Aorta (tissue), 5 donors: ENCODE measurements at places on chromosomes 12 and 14. TPM values are rescaled to one million over a fixed set of nuclear protein-coding genes. Genes with fewer than 3 reads are reported as not detected.

- no peak overlapping the region for H3K4me3 ChIP-seq
- no peaks in the 10 kb centered on the region for H3K36me3 ChIP-seq
- H3K4me1 ChIP-seq = no peaks in the 10 kb centered on the region
- H3K27me3 ChIP-seq = no peaks in the 10 kb centered on the region
- no peak for DNase-seq
Observed at GRCh38 chr14:52227619-52228222, 39.8 kb upstream of the PTGDR start.

- no peak overlapping the region for H3K4me3 ChIP-seq
- H3K36me3 ChIP-seq = no peaks in the 10 kb centered on the region
- no peaks in the 10 kb centered on the region for H3K4me1 ChIP-seq
- no peak overlapping the region for H3K27ac ChIP-seq
- no peak for DNase-seq
- H3K27me3 ChIP-seq = peaks cover 5% of the 10 kb centered on the region
Observed at GRCh38 chr14:28778138-28779117, 11.8 kb downstream of the FOXG1 start.

DNA sequence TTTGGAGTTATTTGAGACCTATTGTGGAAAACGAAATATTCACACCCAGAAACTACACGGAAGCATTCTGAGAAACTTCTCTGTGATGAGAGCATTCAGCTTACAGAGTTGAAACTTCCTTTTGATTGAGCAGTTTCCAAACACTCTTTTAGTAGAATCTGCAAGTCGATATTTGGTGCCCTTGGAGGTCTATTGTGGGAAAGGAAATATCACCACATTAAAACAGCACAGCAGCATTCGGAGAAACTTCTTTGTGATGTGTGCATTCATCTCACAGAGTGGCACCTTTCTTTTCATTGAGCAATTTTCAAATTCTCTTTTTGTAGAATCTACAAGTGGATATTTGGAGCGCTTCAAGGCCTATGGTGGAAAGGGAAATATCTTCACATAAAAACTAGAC is 595.7 kb upstream of the ALG10B start:
- no peaks in the 10 kb centered on the region for H3K27me3 ChIP-seq
- H3K36me3 ChIP-seq = no peaks in the 10 kb centered on the region
- no peak overlapping the region for H3K4me3 ChIP-seq
- no peaks in the 10 kb centered on the region for H3K4me1 ChIP-seq
- no peak for DNase-seq

GRCh38 chr14:95225251-95225887 is 68.0 kb upstream of the DICER1 start:
- no peaks in the 10 kb centered on the region for H3K36me3 ChIP-seq
- DNase-seq = no peak
- no peaks in the 10 kb centered on the region for H3K4me1 ChIP-seq
- H3K27ac ChIP-seq = no peak overlapping the region
- H3K27me3 ChIP-seq = no peaks in the 10 kb centered on the region
- no peak overlapping the region for H3K4me3 ChIP-seq

DNA sequence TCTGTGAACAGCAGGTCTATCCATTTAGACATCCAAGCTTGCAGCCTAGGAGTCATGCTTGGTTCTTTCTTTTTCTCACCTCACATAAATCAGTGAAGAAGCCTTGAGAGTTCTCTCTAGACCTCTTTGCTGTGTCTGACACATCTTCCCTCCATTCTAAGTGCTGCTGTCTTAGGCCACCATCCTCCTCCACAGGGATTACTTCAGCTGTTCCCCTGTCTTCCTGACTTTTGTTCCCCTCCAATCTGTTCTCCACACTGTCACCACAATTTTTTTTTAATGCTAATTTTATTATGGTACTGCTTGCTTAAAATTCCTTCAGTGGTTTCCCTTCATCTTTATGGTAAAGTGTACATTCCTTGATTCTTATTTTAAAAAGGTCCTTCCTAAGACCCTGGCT is 71.8 kb downstream of the DERA start:
- H3K27me3 ChIP-seq = no peaks in the 10 kb centered on the region
- H3K36me3 ChIP-seq = no peaks in the 10 kb centered on the region
- no peak overlapping the region for H3K27ac ChIP-seq
- peaks cover 2% of the 10 kb centered on the region for H3K4me1 ChIP-seq
- H3K4me3 ChIP-seq = no peak overlapping the region

DNA sequence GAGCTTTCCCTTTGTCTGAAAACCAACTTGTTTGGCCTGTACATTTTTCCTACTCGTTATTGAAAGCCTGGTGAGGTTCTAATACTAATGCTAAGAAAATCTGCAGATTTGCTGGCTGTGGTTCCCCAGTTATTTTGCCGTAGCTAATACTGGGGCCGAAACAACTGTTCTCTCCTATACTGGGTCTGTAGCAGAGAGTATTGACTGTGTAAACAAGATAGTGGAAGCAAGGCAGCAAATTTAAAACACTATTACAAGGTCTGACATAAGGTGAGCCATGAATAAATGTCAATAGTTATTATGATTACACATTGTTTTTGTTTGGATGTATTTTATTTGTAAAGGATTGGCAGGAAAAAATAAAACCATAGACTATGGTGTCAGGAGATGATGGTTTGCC is 1244.0 kb downstream of the AACS start:
- H3K4me1 ChIP-seq = no peaks in the 10 kb centered on the region
- H3K36me3 ChIP-seq = no peaks in the 10 kb centered on the region
- no peaks in the 10 kb centered on the region for H3K27me3 ChIP-seq
- no peak overlapping the region for H3K4me3 ChIP-seq
- no peak for DNase-seq

- no peak overlapping the region for H3K4me3 ChIP-seq
- H3K27ac ChIP-seq = no peak overlapping the region
- no peaks in the 10 kb centered on the region for H3K27me3 ChIP-seq
- no peaks in the 10 kb centered on the region for H3K4me1 ChIP-seq
- H3K36me3 ChIP-seq = no peaks in the 10 kb centered on the region
Observed at GRCh38 chr14:102493096-102493495, 16.5 kb downstream of the ANKRD9 start.

GRCh38 chr14:97253756-97254155 is 456.6 kb downstream of the VRK1 start:
- H3K4me1 ChIP-seq = no peaks in the 10 kb centered on the region
- no peak overlapping the region for H3K4me3 ChIP-seq
- no peaks in the 10 kb centered on the region for H3K27me3 ChIP-seq
- H3K27ac ChIP-seq = no peak overlapping the region

GRCh38 chr12:107514887-107515445 is 170.6 kb upstream of the PWP1 start:
- no peak overlapping the region for H3K27ac ChIP-seq
- no peaks in the 10 kb centered on the region for H3K27me3 ChIP-seq
- H3K4me3 ChIP-seq = no peak overlapping the region
- H3K4me1 ChIP-seq = no peaks in the 10 kb centered on the region

DNA sequence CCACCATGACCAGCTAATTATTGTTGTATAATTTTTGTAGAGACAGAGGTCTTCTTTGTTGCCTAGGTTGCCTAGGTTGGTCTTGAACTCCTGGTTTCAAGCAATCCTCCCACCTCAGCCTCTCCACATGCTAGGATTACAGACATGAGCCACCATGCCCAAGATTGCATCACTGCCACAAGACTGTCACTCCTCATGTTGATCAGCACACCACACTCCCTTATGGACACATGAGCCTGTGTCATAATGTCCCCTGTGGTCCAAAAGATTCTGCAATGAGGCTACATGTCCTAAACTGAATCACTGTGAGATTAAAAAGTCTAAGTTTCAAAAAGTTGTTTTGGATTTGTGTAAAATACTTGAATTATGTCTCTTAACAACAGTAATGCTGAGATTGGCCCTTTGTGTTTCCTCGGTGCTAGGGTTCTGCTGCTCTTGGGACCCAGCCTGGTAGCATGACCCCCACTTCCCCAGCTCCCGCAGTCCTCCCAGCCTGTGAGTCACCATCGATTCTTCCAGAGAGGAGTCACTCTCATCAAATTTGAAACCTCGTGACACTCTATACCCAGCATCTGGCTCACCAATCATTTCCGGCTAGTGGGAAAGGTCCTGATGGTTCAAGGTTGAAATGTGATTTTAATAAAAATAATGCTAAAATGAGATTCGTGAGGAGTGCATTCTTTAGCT is 890.9 kb downstream of the VRK1 start:
- no peak overlapping the region for H3K27ac ChIP-seq
- no peaks in the 10 kb centered on the region for H3K27me3 ChIP-seq
- H3K4me1 ChIP-seq = no peaks in the 10 kb centered on the region
- no peak overlapping the region for H3K4me3 ChIP-seq

GRCh38 chr14:100296106-100296651 is 10.1 kb downstream of the SLC25A29 start:
- no peak overlapping the region for H3K4me3 ChIP-seq
- no peaks in the 10 kb centered on the region for H3K4me1 ChIP-seq
- H3K27ac ChIP-seq = no peak overlapping the region
- H3K27me3 ChIP-seq = no peaks in the 10 kb centered on the region
- peaks cover 2% of the 10 kb centered on the region for H3K36me3 ChIP-seq
- peak; percentile 27 for DNase-seq

DNA sequence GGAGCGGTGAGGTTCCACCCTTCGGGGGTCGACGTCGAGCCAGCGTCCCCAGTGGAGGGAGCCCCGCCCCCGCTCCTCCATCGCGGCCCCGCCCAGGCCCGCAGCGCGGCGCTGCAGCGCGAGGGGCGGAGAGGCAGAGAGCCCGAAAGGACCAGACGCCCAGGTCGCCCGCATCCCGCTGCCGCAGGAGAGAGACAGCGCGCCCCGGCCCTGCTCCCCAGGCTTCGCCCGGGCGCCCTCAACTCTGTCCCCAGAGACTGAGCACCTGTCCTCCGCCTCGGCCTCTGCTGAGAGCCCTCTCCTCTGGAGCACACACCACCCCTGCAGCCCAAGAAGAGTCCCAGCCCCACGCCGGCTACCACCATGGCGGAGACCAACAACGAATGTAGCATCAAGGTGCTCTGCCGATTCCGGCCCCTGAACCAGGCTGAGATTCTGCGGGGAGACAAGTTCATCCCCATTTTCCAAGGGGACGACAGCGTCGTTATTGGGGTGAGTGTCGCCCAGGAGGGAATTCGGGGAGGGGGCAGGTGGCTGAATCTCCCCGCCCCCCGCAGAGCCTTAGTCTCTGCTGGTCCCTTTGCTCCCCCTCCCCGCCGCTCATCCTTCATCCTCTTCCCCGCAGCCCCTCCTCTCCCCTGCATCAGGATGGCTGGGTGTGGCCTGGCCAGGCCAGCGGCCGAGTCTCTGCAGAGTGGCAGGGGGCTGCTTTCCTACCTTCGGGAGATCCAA is at the start of gene KIF5A:
Gene KIF5A, plus strand, starts transcription at position 136 of the 732 bp plus-strand sequence. Its CDS starts 228 bp downstream, at position 364.
- no peaks in the 10 kb centered on the region for H3K36me3 ChIP-seq
- H3K4me3 ChIP-seq = peak within 1 kb of the TSS; percentile 21
- no peaks in the 10 kb centered on the region for H3K4me1 ChIP-seq
- H3K27ac ChIP-seq = no peak within 1 kb of the TSS
- peak; percentile 53 for DNase-seq
- H3K27me3 ChIP-seq = no peaks in the 10 kb centered on the region

DNA sequence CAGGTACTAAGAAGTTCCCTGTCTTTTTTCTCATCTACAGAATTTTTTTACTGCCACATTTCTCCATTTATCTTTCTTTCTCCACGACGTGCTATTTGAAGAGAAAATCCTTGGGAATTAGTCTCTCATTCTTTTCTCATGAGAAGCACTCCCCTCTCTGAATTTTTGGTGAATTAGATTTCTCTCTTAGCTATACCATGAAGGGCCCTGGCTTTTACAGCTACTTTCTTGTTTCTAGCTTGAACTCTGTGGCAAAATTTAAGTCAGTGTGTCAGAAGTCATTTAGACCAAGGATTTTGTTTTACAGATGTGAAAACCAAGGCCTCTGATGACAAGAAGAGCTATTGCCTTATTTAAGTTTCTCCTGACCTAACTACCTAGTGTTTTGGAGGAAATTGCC is 213.1 kb downstream of the AEBP2 start:
- no peaks in the 10 kb centered on the region for H3K36me3 ChIP-seq
- no peaks in the 10 kb centered on the region for H3K27me3 ChIP-seq
- H3K4me1 ChIP-seq = no peaks in the 10 kb centered on the region
- no peak overlapping the region for H3K27ac ChIP-seq
- no peak for DNase-seq

DNA sequence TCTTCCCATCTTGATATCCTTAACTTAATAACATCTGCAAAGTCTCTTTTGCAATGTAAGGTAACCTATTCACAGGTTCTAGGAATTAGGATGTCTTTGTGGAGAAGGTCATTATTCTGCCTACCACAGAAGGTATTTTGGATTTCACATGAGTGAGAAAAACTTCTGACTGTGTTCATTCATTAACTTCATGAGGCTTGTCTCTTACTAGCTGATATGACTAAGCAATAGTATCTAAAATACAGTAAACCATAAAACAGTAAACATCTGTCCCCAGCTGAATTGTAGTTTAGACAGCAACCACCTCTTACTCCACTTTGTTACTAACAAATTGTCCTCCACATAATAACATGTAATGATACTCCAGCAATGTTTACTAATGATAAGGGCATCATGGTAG is 198.1 kb downstream of the SEC23A start:
- H3K27me3 ChIP-seq = no peaks in the 10 kb centered on the region
- no peak overlapping the region for H3K27ac ChIP-seq
- DNase-seq = no peak
- H3K36me3 ChIP-seq = no peaks in the 10 kb centered on the region
- no peak overlapping the region for H3K4me3 ChIP-seq

DNA sequence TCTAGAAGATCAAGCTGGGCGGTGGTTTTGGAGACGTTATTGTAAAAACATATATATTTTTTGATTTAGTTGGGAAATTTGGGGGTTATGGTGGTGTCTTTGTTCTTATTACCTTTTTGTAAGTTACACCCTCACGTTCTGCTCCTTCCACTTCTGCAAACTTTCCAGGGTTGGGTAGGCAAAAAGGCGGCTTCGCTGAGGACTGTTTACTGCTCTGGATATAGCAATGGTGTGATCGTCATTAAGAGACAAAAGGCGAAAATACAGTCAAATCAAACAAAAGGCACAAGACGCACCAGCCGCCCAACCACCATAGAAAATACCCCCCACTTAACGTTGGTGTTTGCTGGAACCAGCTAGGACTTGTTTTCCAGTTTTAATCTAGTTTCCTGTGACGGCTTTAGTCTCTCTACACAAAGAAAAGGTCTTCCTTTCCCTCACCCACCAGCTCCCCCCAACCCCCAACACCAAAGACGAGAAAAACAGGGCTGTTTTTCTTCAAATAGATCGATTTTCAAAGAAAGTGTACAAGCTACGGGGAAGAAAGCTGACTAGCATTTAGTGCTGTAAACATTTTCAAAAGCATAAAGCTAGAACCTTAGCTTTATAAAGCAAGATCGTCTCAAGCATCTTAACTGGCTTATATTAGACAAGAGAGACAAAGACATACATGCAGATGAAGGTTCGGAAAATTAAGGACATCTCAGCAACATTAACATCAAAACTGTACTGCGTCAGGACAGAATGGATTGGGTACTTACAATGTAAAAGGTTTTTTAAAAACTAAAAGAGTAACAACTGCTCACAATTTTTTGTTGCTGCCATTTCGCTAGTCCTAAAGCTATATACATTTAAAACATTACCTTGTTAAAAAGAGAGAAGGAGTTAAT is 2.0 kb upstream of the SETD1B start:
- no peaks in the 10 kb centered on the region for H3K36me3 ChIP-seq
- H3K4me1 ChIP-seq = no peaks in the 10 kb centered on the region
- peak overlapping the region; percentile 94 for H3K27ac ChIP-seq

DLK1 gene
- total RNA-seq = not detected

GPD1 gene
- 3.1 TPM for total RNA-seq

LRP1-AS gene
- not detected for total RNA-seq

CCNB1IP1 gene
- total RNA-seq = 50.9 TPM

ISM2 gene
- total RNA-seq = 0.39 TPM

CMA1 gene
- total RNA-seq = 0.52 TPM

KITLG gene
- 6.5 TPM for total RNA-seq

CIT gene
- 7.1 TPM for total RNA-seq

NPFF gene
- not detected for total RNA-seq

STAC3 gene
- total RNA-seq = 5.8 TPM

POTEM gene
- total RNA-seq = not detected

PLCZ1 gene
- not detected for total RNA-seq
